CD8-positive, alpha-beta memory T cell (primary cell): ENCODE measurements at places on chromosomes 4 and X.

DNA sequence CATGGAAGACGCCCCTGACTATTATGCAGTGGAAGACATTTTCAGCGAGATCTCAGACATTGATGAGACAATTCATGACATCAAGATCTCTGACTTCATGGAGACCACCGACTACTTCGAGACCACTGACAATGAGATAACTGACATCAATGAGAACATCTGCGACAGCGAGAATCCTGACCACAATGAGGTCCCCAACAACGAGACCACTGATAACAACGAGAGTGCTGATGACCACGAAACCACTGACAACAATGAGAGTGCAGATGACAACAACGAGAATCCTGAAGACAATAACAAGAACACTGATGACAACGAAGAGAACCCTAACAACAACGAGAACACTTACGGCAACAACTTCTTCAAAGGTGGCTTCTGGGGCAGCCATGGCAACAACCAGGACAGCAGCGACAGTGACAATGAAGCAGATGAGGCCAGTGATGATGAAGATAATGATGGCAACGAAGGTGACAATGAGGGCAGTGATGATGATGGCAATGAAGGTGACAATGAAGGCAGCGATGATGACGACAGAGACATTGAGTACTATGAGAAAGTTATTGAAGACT lies 3.6 kb downstream of the TSPYL2 start:
- no peak for DNase-seq

DNA sequence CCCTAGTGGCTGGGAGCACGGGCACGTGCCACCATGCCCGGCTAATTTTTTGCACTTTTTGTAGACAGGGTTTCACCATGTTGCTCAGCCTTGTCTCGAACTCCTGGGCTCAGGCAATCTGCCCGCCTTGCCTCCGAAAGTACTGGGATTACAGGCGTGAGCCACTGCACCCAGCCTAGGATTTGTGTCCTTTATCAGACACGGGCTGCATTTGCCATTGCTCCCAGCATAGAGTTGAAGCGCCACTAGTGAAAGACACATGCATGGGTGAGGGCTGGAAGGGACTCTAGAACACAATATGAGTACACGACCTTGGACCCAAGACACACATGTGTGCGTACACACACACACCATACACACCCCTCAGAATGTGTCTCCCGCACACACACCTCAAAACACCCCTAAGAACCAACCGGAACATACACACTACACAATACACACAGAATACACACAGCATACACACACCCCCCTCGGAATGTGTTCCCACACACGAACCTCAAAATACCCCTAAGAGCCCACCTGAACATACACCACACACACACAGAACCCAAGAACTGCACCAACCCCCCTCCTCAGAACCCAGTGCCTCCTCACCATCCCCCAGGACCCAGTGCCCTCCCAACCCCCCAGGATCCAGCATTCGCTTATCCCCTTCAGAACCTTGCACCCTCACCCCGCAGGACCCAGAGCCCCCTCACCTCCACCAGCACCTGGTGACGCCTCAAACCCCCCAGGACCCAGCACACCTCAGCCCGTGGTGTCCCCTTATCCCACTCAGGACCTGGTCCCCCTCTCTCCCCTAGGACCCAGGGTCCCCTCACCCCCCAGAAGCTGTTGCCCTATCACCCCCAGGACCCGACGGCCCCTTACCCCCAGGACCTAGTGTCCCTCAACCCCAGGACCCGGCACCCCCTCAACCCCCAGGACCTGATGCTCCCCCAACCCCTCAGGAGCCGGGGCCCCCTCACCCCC lies 1.0 kb downstream of the TNIP2 start:
- DNase-seq, result no peak

DNA sequence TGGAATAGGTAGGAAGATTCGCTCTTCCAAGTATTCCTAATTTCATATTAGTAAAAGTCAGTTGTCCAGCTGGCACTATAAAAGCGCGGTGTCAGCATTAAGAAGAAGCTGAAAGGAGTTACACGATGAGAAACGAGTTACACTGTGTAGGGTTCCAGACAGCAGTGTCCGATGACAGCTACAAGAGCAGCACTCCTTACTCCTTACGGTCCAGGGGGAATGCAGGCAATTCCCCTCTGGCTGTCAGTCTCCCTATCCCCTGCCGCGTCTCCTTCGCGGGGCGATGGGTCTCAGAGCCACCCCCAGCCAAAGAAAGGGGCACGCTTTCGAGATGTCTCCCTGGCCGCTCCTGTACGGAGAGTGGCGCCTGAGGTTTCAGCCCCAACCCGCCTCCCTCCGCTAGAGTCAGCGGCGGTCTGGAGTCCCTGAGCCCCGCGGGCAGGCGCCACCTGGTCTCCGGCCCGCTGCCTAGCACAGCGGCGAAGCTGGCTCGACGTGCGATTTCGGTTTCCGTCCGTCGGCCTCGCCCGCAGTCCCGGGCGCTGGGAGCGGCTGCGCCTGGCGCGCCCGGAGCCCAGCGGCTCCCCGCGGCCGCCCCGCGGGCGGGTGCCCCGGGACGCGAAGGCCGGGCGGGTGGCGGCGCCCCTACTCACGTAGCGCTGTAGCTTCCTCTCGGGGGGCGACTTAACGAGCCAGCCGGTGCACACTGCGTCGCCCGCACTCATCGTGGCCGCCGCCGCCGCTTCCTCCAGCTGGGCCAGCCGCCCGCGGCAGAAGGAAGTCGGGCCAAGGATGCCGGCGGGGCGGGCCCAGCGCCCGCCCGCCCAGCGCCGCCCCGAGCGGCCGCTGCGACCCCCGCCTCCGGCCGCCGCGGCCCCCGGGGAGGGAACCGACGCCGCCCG lies at the start of gene GAB3:
Gene GAB3 (minus strand): TSS at position 777 of the 902 bp plus-strand sequence. CDS start 52 bp downstream, at position 725.
- DNase-seq, result peak; percentile 57

- no peak for DNase-seq
Observed at GRCh38 chr4:15648600-15648999, 6.6 kb downstream of the FBXL5 start.

GRCh38 chr4:111979921-111980320 lies 165.3 kb upstream of the FAM241A start:
- no peak for DNase-seq

GRCh38 chr4:24979554-24979953 lies 51.2 kb downstream of the LGI2 start:
- no peak for DNase-seq
